Activated CD4-positive, alpha-beta memory T cell treated with anti-CD3 and anti-CD28 coated beads, Interleukin-2, amount 10 ng/mL, durations not matched to agents 7 days and 5 days (primary cell): ENCODE measurements at places on chromosomes 1 and 21. TPM values are rescaled to one million over a fixed set of nuclear protein-coding genes. Genes with fewer than 3 reads are reported as not detected.
A peak's percentile ranks its signal among the peaks of the same experiment; 100 is the strongest.

- peak; percentile 81 for DNase-seq
Measured at GRCh38 chr1:199243423-199244061, 604.7 kb downstream of the PTPRC start.

Gene CLDN17
- not detected for total RNA-seq

DNA sequence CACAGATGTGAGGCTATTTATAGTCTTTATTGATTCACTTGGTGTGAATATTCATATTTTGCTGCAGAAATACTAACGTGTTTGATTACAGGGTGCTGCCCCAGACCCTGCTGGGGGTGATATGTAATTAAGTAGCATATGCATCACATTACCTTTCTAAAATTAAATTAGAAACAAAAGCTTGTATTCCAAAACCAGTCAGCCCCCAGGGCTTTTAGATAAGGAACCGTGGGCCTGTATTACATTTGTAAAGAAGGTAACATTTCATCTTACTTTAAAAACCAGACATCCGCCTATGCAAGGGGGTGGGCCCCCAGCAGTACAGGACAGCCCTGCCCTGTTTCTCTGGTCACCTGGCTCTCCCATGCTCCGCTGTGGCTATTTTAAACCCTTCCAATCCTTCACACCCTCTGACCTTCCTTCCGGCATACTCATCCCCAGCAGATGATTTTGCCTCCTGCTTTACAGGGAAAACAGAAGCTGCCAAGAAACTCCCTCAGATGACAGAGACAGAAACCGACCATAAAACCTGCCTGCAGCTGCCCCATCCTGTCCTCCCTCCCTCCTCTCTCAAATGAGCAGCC is 22.0 kb upstream of the KCNC4 start:
- DNase-seq, result no peak

DNA sequence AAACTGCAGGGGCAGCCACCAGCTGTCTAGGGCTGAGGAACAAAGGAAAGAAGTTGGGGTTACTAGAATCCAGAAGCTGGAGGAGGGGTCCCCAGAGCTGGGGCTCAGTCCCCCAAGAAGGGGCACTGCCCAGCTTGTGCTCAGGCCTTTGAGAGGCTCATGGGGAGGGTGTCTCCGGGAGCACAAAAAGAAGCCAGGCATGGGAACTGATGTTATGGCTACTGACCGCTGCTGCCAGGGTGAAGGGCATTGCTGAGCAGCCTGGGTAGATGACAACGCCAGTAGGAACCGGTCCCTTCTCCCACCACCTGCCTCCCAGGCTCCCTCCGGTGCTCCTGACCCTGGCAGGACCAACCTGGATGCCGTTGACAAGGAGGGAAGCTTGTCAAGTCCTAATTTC is 762.5 kb upstream of the TPTE start:
- DNase-seq, result no peak

DNA sequence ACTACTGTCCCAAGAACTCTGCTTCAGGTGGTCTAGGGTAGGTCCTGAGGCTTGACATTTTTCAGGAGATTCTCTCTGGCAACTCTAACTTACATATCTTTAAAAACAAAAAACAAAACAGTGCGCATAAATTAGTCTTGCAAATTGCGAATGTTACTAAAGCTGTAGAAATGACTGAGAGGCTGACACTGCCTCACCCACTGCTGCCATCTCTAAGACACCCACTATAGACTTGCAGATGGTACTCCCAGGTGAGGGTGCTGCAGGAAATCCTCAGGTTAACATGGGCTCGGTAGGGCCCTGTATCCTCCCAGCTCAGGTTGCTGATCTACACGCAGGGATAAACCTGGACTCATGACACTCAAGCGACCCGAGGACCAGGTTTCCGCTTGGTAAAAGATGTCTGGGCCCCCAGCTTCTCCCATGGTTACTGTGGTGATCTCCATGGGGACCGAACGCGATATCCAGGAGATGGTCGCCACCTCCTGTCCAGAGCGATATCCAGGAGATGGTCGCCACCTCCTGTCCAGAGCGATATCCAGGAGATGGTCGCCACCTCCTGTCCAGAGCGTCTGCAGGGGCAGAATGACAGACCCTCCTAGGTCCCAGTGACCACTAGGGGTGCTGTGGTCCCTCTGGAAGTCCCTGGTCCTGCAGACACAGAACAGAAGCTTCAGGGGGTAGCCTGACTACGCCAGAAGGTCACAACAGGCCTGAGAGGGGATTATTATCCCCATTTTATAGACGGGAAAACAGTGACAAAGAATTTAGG is 16.2 kb upstream of the LY9 start:
- DNase-seq, result no peak

DNA sequence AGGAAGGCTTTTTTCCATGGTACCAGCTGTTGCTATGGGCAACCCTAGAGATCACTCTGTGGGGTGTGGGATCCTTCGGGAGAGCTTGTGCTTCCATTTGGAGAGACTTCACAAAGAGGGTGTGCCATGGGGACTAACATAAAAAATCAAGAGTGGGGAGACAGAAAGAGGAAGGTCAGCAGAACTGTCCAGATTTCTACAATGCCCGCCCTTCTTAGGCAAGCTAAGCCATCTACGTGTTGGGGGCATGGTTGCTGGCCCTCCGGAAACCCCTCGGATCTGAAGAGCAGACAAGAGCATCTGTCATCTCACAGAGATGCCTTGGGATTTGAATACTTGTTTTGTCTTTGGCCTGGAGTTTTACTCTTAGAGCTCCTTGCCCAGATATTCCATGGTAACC is 83.9 kb upstream of the ZNF648 start:
- no peak for DNase-seq

DNA sequence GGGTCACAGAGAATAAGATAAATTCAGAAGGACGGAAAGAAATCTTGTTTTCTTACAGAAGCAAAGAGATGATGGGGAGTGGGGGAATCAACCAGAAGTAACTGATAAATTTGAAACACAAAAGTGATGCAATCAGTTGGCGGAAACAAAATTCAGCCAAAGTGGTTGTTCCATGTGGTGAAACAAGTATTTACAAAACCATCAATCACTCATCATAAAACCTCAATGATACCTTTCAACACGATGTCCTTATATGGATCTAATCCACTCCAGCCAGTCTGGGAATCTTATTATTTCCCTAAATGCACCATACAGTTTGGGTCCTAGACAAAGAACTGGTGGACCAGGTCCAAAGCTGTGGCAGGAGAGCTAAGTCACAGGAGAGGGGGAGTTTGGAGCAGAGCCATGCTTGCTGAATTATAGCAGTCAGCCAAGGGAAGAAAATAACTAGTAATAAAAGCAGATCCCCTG is 303.8 kb upstream of the LRRC7 start:
- no peak for DNase-seq

GRCh38 chr1:100799954-100800612 is 80.5 kb downstream of the VCAM1 start:
- DNase-seq, result no peak

- DNase-seq, result no peak
Measured at GRCh38 chr1:44000122-44000665, 8.8 kb downstream of the CCDC24 start.

Gene TIAM1
- total RNA-seq, result 60.6 TPM

GRCh38 chr1:37676281-37677142 is 15.8 kb upstream of the CDCA8 start:
- DNase-seq, result no peak

Gene RPS6KC1
- 12.6 TPM for total RNA-seq

Gene VANGL2
- not detected for total RNA-seq

DNA sequence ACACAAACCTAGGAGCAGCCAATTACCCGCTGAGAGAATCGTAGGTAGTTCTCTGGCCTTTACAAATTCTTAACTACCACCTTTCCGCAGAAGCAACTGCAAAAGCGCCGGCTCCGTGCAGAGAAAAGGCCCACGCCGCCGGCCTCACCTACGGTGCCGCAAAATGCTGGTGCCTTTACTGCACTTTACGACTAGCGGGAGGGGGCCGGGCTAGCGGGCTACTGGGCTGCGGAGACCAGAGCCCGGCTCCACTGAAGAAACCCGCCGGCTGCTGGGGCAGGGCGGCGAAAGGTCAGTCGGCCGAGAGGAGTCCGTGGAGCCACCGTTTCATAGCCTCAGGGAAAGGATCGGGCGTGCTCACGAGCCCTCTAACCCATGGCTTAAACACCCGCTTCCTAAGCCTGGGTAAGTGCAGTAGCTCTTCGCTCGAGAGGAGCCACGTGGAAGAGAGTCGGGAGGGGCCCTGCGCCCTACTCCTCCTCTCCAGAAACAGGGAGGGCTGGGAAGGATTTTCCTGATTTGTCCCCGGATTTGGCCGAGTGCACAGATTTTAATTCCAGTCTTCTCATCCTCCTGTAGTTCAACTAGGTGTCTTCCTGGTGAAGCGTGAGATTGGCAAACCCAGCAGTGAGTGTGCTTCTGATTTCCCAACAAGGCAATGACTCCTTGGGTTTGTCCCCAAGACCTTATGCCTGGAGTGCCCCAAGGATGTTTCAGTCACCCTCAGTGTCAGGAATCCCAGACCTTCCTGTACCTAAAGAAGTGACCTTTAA is at the start of gene DPH5:
Gene DPH5 (minus strand): TSS at position 128 of the 773 bp plus-strand sequence. CDS start 341 bp downstream, outside the sequence.
- peak; percentile 91 for DNase-seq

DNA sequence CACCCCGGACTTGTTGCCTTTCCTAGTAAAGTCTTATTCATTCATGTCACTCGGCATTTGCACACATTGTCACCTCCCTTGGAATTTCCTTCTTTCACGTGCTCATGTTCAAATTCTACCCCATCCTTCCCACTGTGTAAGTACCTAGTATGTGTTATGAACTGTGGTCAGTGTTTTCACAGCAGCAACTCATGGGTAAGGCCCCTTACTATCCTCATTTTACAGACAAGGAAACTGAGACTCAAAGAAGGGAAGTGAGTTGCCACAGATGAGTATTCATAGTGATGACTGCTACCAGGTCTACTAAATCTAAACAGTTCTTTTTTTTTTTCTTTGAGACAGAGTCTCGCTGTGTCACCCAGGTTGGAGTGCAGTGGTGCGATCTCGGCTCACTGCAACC is 10.5 kb downstream of the CITED4 start:
- no peak for DNase-seq

Gene RTCA
- 68.2 TPM for total RNA-seq

GRCh38 chr1:61627365-61627764 is 97.6 kb downstream of the TM2D1 start:
- no peak for DNase-seq
